ENCODE measurements at places on chromosomes 2 and 18.

DNA sequence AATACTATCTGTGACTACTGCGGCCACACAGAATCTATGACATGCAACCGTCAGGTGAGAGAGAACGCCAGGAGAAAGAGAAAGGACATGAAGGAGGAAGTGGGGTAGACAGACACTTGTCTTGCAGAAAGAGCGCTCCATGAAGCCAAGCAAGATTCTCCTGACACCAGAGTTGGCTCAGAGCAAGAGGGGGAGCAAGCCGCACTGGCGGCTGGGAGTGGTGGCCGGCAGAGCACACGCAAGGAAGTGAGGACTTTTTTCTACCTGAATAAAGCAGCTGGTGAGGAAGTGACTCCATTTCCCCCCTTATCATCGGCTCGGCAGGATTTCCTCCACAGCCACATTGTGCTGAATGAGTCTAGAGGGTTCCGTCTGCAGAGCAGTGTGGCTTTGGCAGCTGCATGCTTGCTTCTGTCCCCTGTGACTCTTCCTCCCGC is 181.6 kb downstream of the BCL2 start:
- DNase-seq: peak; percentile 68

- no peak for DNase-seq
These were observed 20.3 kb downstream of the SLC8A1 start for GRCh38 chr2:40431600-40431955.

DNA sequence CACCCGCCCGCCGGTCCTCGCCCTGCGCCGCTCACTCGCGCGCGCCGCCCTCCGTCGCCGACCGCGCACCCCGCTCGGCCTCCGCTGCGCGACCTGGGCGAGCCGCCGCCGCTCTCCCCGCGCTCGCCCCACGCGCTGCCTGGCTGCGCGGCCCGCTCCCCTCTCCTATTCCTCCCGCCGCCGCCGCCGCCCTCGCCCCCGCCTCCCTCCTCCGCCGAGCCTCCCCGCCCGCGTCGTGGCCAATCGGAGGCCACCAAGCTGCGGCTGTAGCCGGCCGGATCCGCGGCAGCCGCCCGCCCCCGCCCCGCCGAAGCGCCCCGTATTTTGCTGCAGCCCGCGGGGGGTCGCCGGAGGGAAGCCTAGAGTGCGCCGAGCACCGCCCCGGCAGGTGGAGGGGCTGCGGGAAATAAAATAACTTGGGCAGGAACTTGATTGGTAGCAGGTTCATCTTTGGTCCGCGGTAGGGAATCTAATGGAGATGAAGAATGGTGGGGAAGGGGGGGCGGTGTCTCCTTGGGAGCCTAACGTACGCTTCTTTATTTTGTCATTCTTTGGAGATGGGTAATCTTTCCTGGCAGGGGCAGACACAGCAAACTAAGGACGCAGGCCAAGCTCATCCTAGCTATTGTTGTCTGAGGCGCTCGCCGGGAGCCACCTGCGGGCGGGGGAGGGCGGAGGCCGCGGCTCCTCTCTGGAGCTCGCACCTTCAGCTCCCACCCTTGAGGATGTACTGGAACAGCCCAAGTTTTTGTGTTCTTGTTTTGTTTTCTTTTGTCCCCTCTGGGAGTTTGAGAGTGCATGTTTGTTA is 1.1 kb upstream of the CDH2 start:
- DNase-seq: no peak

- no peak for DNase-seq
These were observed 267.3 kb upstream of the MC4R start for GRCh38 chr18:60639836-60640235.

DNA sequence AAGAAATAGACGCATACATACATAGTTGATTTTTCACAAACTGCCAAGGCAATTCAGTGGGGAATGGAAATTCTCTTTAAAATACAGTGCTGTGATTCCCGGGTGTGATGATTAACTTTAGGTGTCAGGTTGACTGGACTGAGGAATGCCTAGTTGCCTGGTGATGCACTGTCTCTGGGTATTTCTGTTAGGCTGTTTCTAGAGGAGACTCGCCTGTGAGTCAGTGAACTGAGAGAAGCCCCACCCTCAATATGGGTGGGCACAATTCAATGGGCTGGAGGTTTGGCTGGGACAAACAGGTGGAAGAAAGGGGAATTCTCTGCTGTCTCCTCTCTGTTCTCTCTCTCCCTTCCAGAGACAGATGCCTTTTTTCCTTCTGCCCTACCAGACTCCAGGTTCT is 187.6 kb downstream of the ARHGAP28 start:
- no peak for DNase-seq

DNA sequence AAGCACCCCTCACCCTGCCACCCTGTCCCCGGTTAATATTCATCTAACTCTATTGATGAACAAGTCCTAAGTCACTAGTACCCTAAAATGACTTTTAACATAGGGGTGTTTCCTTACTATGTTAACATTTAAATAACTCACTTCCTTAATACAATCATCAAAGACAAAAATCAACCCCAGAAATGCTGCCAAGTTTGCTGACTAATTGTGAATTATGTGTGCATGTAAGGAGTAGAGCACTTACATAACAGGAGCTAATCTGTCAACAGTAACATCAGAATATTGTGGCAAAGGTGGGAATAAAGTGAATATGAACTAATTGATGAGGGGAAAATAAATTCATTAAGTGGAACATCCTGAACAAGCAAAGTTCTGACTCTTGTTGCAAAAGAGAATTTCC is 81.4 kb upstream of the ERBB4 start:
- DNase-seq: no peak

DNA sequence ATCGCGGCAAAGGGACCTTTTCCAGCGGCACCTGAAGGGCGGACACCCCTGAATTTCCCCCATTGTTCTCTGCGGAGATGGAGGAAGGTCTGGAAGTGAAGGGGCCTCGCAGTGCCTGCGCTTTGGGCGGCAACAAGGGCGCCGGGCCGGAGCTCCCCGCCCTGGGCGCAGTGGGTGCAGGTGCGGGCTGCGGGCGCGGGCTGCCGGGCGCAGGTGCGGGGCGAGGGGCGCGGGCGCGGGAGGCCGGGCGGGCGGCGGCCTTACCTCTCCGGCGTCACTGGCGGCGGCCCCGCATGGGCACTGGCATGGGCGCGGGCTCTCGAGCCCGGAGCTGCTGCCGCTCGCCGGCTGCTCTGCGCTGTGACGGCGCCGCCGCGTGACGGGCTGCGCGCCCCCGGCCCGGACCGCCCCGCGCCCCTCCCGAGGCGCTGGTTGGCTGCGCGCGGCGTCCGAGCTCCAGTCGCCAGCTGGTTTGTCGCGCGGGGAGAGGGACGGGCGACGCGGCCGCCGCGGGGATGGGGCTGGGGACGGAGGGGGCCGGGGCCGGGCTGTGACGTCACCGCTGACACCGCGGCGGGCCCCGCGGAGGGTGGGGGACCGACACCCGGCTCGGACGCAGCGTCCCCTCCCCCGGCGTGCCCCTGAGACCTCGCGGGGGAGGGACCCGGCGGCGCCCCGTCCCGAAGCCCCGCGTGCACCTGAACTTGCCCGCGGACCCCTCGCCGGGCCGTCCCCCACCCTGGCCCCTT is at the start of gene KIF1A:
TSS of gene KIF1A (minus strand) at position 362 of the 749 bp plus-strand sequence. CDS start 22,467 bp downstream, outside the sequence.
- no peak for DNase-seq

GRCh38 chr2:12813166-12813565 is 96.4 kb downstream of the TRIB2 start:
- DNase-seq: no peak

- DNase-seq: peak; percentile 41
These were observed 45.3 kb downstream of the LRPPRC start for GRCh38 chr2:43950383-43951008.

- DNase-seq: no peak
These were observed 34.1 kb downstream of the HK2 start for GRCh38 chr2:74867841-74868658.

- no peak for DNase-seq
These were observed 55.0 kb upstream of the CTDP1 start for GRCh38 chr18:79624356-79625170.

GRCh38 chr2:207777124-207777523 is 7.4 kb upstream of the FZD5 start:
- no peak for DNase-seq

- no peak for DNase-seq
These were observed 13.2 kb downstream of the DYSF start for GRCh38 chr2:71466301-71467179.

GRCh38 chr18:75334869-75335268 is 92.6 kb downstream of the SMIM21 start:
- no peak for DNase-seq

DNA sequence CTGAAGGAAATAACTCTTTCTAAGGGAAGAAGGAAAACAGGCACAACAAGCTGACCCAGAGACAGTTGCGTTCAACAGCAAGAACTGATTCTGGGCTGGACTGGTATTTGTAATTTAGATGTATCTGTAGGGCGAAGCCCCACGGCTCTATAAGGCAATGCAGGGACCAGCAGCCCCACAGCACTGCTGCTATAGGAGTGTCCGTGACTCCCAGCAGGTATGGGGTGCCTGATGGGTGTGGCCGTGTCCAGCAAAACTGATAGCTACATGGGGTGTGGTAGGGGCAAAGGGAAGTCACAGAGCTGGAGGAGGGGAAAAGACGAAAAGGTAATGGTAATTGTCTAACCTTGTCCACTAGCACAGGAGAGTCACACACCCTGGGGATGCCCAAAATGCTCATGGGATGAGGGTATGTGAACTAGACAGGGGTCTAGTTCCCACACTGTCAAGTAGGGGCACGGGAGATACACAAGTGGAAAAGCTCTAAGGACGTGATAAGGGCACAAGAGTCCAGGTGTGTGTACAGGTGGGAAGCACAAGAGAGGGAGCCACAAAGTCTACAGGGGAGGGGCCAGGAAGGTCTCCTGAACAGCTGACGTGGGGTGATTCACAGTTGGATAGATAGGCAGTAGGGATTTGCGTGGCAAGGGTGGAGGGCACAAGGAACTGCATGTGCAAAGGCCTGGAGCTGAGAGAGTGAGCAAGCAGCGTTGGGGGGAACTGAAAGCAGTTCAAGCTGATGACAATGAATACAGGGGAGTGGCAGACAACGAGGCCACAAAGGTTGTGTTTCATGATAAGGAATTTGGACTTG is 48.5 kb upstream of the ASPRV1 start:
- DNase-seq: no peak

DNA sequence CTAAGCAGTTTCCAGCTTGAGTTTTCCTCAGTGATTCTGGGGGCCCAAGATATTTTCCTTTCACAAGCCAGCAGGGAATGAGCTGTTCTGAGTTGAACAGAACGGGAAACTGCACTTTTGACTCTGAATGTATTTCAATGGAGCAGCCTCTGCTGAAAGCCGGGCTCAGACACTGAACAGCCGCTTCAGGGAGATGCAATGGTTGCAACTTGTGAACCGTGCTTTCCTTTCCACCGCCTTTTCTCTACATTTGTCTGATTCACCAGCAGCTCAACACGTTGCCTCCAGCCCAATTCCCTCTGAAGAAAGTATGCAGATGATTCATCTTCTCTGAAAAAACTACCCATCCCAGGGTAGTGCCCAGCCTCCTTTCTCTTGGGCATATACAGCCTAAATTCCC is 119.3 kb upstream of the PKDCC start:
- DNase-seq: no peak

GRCh38 chr2:154623819-154624218 is 74.7 kb upstream of the KCNJ3 start:
- no peak for DNase-seq

- DNase-seq: no peak
These were observed 5.9 kb upstream of the USP40 start for GRCh38 chr2:233572468-233572867.

DNA sequence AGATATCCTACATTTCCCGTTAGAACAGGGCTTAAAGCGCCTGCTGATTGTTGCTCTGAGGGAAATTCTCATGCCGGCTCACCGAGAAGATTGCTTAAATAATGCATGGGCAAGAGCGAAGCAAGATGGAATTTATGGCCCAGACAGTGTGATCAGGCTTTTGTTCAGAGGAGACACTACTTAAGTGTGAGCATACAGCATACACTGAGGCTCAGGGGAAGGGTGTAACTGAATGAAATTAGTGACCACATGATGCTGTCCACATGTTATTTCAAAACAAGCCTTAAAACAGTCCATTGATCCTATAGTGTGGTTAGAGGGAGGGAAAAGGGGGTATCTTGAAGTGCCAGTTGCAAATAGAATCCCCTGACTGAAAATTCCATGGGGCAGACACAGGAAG is 125.5 kb downstream of the RAPGEF4 start:
- DNase-seq: no peak

DNA sequence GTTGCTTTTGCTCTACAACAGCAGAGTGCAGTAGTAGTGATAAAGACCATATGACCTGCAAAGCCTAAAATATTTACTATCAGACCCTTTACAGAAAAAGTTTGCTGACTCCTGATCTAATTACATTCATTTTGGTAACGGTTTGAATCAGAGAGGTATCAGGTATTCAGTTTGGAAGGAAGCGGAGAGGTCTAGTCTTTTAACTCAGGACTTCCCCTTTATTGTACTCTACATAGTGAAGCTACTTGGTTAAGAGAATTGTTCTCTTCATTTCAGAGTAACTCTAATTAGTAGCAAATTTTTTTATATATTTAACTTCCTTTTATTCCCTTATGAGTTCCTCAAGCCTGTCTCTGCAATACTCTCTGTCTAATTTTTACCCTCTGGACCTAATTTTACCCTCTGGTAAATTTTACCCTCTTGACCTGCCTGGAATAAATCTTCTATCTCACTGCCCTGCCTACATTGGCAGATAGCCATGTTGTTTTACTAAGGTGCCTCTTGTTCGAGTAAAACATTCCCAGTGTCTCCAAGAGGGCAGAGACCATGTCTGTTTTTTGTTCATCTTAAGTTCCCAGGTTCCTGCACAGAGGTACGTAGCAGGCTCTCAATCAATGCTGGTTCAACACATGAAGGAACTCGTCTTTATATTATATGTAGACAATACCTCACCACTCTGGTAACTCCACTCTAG is 170.6 kb downstream of the DNAH6 start:
- DNase-seq: no peak

GRCh38 chr18:59990121-59990823 is 90.5 kb downstream of the PMAIP1 start:
- DNase-seq: no peak

DNA sequence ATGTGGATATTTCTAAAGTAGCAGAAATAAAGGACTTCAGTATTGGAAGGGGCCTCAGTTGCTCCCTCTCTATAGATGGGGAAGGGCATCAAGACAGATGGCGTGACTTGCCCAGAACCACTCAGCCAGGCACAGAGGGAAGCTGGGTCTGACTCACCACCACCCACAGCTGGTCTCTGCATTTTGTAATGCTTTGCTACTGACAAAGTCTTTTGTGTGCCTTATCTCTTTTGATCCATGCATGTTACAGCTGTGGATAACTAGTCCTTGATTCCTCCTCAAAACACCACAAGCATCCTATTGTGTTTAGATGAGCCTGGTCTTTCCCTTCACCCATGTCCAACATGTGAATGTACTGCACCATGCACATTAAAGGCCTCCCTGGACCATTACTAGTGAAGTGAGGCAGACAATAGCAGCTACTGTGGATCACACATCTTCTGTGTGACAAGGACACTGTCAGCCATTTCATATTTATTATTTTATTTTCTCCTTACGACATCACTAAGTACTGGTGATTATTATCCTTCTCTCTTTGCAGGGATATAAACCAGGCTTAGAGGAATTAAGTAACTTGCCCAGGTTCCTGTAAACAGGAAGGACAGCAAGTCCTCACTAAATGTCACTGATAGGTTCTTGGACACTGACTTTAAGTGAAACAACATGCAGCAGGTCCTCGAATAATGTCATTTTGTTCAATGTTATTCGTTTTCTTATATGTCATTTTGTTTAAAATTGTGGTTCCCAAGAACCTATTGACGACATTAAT is 29.6 kb upstream of the IL37 start:
- peak; percentile 4 for DNase-seq

GRCh38 chr2:152730591-152731333 is 12.3 kb downstream of the ARL6IP6 start:
- peak; percentile 67 for DNase-seq

GRCh38 chr2:9473985-9474360 is 378 bp upstream of the IAH1 start:
- peak; percentile 70 for DNase-seq
